ENCODE measurements at places on chromosomes 7 and 10.

GRCh38 chr7:98990356-98990755 lies 112.0 kb downstream of the TRRAP start:
- no peak for DNase-seq

- no peak for DNase-seq
These were observed 315.1 kb downstream of the TNS3 start for GRCh38 chr7:47266799-47267198.

GRCh38 chr7:106050002-106050745 lies 61.9 kb downstream of the SYPL1 start:
- no peak for DNase-seq

DNA sequence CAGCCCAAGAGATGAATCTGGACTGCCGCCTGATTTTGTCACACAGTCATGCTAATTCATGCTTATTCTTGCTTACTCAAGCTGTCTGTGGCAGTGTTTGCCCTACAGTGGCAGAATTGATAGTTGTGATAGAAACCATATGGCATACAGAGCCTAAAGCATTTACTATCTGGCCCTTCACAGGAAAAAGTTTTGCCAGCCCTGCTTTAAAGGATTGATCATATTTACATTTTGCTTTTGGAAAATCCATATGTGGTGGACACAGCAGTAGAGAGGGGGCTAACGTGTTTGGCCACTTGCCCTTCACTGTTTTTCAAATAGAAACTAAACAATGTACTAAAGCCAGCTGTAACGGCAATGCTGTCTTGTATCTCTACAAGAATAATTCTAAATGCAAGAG lies 974.0 kb upstream of the GHITM start:
- DNase-seq: no peak

DNA sequence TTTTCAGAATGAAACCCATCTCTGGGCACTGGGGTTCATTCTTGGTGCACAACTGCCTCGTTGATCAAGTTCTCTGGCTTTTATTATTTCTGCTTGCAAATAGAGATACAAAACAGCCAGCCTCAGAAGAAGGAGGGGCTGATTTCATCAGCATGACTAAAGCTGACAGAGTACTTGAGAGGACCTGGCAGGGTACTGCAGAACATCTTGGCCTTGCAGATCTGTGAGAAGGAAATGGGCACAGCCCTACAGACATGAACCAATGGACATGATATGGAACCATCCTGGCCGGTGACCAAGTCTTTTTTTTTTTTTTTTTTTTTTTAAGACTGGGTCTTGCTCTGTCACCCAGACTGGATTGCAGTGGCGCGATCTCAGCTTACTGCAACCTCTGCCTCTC lies 240.6 kb downstream of the VTI1A start:
- DNase-seq: no peak

DNA sequence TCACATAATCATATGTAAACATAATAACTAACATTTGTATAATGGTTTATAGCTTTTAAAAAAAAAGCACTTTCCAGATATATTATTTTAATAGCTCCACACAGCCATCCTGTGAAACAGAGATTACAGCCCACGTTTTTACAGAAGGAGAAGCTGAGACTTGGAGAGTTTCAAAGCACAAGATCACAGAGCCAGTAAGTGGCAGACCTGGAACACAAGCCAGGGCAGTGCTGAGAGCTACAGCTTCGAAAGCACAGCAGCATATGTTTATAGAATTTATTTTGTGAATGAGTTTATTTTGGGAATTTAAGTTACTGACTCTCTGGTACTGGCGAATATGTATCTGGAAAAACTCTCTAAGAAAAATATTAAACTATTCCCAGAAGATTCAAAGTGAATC lies 149.4 kb downstream of the HDAC9 start:
- no peak for DNase-seq

- no peak for DNase-seq
These were observed 117.0 kb downstream of the WNT2 start for GRCh38 chr7:117205873-117206272.

- DNase-seq: no peak
These were observed 28.7 kb upstream of the GDI2 start for GRCh38 chr10:5841965-5842364.

DNA sequence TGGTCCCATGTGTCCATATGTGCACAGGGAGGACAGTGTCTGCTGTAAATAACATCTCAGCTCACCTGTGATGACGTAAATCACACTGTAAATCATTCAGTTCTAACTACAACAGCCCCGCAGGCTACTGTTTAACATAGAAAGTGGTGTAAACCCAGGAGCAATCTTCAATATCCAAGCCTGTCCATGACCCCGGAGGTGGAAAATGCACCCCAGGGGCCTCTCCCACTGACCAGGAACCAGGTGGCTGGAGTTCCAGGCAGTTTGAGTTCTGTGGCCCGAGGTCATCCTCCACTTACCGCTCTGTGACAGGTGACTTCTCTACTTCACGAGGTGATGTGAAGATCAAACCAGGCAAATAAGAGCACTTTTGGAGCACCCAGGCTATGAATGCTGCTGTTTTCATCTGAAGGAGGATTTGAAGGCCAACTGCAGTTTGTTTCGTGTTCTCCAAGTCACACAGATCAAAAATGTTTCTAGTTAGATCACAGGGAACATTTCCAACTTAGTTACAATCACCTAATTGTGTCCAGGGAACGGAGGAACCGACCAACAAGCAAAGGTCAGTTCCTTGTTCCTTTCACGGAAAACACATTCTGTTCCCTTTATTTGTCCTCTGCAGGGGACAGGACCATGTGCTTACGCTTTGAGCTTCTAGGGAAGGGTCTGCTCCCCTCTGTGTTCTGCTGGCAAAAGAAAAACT lies 131.8 kb downstream of the WDR37 start:
- DNase-seq: no peak

GRCh38 chr10:52631648-52632047 lies 140.9 kb downstream of the MBL2 start:
- no peak for DNase-seq

DNA sequence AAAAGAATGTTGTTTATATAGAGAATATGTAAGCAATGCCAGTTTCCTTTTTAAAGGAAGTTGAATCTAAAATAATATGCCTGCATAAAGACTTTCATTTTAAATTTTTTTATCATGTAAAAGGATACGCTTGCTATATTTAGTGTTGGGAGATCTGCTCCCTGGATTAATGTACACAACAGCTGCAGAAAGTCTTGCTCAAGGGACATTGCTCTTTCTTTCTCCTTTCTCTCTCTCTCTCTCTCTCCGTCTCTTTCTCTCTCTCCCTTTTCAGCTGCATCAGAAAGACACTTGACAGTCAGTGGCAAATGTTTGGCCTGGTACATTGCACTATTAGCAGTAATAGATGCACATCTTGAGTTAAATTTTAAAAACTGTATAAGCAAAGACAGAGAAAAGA lies 739 bp downstream of the MYPN start:
- DNase-seq: no peak

GRCh38 chr7:88115258-88115796 lies 104.5 kb downstream of the SRI start:
- no peak for DNase-seq

GRCh38 chr10:74888962-74889661 lies 62.7 kb downstream of the KAT6B start:
- DNase-seq: no peak

DNA sequence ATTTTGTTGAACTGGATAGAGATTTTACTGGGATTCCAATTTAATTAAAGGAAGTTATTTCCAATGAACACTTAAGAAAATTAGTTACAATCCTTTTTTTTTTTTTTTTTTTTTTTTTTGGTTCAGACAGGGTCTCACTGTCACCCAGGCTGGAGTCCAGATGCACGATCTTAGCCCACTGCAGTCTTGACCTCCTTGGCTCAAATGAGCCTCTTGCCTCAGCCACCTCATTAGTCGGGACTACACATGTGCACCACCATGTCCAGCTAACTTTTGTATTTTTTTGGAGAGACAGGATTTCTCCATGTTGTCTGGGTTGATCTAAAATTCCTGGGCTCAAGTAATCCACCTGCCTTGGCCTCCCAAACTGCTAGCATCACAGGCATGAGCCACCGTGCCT lies 2.5 kb upstream of the ARL5B start:
- no peak for DNase-seq

- no peak for DNase-seq
These were observed 305.0 kb downstream of the GATA3 start for GRCh38 chr10:8359467-8359866.

DNA sequence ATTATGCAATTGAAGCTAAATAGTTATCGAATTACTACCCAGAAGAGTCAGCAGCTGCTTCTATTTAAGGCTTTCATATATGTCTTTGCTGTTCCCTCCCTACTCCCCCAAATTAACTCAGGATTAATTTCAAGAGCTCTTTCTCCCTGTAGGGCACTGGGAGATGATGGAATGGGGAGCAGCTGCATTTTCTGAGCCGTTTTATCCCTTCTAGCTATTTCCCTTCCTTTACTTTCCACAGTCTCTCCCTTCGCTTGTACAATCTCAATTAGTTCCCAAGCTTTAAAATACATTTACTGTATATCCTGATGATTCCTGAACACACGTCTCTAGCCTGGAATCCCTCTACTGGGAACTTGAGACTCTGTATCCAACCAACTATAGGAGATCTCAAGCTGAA lies 19.8 kb upstream of the TSPAN12 start:
- no peak for DNase-seq

- DNase-seq: no peak
These were observed 573.0 kb upstream of the PCDH15 start for GRCh38 chr10:55374060-55374459.

GRCh38 chr10:97479939-97480338 lies 18.3 kb downstream of the MMS19 start:
- DNase-seq: no peak

DNA sequence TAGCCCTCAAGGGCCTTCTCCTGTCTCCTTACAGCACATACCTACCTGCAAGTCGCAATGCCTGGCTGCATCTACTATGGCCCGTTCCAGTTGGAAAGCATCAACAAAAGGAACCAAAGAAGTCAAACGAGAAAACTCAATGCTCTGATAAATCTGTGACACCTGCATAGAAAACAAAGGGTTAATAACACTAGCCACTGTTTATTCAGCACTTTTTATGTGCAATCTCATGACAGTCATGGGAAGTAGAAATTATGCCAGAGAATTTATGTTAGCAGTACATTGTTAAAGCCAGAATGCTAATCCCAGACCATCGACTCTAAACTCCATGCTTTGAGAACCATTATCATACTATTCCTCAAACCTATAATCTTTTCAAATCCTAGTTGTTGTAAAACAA lies 21.1 kb downstream of the EIF3A start:
- DNase-seq: no peak

DNA sequence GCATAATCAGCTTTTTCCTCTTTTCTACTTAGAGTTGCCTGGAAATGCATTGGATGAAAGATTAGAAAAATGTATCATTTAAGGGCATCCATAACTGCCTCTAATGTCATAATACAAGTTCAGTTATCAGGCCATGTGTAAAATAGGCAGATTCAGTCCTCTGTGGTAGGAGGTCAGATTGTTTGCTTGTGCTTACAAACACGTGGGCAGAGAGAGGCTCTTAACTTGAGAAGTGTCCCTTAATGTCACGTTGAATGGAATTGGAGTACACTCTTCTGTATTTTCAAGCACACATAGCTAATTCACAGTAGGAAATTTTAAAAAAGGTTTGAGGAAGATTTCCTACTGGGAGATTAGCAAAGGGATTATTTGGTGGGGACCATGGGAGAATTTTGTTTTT lies 359.8 kb upstream of the MTPN start:
- no peak for DNase-seq

GRCh38 chr7:139776486-139777132 lies 1.2 kb downstream of the HIPK2 start:
- peak; percentile 17 for DNase-seq

- DNase-seq: no peak
These were observed 12.5 kb upstream of the ST7 start for GRCh38 chr7:116940689-116941370.

- DNase-seq: no peak
These were observed 137.3 kb upstream of the ZMIZ1 start for GRCh38 chr10:78931321-78932053.

DNA sequence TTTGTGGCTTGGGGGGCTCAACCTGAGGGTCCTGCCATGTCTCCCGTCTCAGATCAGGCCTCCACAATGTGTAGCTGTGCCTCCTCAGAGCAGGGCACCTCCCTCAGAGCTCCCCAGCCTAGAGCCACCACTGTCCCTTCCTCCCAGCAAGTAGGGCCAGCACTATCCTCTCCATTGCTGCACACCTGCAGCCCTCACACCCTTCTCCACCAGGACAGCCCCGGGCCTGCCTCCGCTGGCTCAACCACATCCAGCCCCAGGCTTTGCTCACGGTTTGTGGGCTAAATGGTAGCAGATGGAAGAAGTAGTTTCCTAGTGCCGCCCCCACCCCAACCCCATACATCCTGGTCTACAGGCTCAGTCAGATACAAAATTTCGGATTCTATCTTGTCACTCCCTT lies 10.1 kb downstream of the NFKB2 start:
- no peak for DNase-seq

GRCh38 chr7:84274029-84274638 lies 79.5 kb upstream of the SEMA3A start:
- no peak for DNase-seq

GRCh38 chr10:21364196-21365114 lies 161.0 kb downstream of the SKIDA1 start:
- DNase-seq: no peak

DNA sequence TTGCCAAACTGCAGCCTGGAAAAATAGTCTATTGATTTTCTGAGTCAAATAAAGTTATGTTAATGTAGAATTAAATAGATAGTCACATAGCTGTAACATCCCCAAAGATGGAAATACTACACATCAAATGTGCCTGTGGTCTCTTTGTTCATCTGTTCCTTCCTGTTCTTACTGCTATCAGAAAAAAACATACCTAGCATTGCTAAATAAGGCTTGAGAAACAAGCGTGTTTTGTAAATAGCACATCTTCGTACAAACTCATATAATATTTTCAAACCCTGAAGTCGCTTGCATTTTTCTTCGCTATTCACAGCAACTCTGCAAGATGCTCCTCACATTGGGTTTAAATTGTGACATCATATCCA lies 116.1 kb downstream of the KLF6 start:
- DNase-seq: no peak

GRCh38 chr7:129902788-129903422 lies 49.9 kb downstream of the UBE2H start:
- DNase-seq: no peak

DNA sequence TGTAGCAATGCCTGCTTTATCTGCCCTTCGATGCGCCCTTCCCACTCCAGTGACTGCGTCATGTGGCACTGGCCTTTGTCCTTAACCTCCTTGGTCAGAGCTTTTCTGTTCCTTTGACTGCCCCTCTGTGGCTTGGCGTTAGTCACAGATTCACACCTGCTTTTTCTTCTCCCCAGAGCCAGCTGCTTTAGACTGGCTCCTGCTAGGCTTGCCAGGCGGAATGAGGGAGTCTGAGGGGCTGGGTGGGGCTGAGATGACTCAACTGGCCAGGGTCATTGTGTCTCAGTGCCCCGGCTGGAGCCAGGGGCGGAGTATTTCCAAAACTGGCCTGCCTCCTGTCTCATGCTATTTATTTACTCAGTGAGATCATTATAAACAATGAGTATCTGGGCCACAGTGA lies 194.1 kb downstream of the EMX2 start:
- no peak for DNase-seq

- no peak for DNase-seq
These were observed 477 bp upstream of the MCU start for GRCh38 chr10:72691470-72691862.

GRCh38 chr10:10865913-10866312 lies 151.8 kb upstream of the CELF2 start:
- DNase-seq: no peak

- DNase-seq: peak; percentile 66
These were observed 36.6 kb downstream of the PRKCQ start for GRCh38 chr10:6543431-6544005.

GRCh38 chr10:46232084-46232483 lies 54.7 kb upstream of the ANTXRL start:
- DNase-seq: no peak
